Activated naive CD4-positive, alpha-beta T cell treated with anti-CD3 and anti-CD28 coated beads for 36 hours (primary cell): ENCODE measurements at places on chromosomes 5 and 9. TPM values are rescaled to one million over a fixed set of nuclear protein-coding genes. Genes with fewer than 3 reads are reported as not detected.
A peak's percentile ranks its signal among the peaks of the same experiment; 100 is the strongest.

GRCh38 chr5:21049901-21050300, 1061.9 kb upstream of the CDH18 start:
- DNase-seq, result no peak

DNA sequence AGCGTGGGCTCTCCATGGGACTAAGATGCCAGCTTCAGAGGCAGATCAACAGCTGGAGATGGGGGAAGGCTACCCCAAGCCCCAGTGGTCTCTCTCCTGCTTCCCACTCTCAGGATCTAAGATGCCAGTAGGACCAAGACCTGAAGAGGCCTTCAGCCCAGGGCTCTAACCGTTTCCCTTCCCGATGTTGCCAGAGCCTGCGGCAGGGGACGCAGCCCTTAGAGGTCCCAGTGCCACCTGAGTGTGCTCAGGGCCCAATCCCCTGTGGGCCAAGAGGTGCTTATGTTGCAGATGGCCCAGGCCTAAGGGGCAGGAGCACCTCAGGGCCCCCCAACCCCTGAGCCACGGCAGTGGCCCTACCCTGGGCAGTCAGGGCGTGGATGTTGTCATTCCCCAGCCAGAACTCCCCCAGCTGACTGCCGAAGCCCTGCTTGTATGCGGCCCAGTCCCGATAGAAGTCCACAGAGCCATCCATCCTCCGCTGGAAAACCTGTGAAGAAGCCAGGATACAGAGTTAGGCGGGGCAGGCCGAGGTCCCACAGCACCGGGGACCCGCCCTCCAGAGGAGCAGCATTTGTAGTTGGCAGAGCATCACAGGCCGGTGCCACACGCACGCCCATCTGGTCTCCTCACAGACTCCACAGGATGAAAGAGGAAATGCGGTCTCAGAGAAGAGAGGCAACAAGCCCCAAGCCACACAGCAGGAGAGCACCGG, 5.4 kb downstream of the FCN1 start:
- no peak for DNase-seq

- peak; percentile 50 for DNase-seq
Observed at GRCh38 chr9:124285903-124286291, 28.1 kb downstream of the NEK6 start.

DNA sequence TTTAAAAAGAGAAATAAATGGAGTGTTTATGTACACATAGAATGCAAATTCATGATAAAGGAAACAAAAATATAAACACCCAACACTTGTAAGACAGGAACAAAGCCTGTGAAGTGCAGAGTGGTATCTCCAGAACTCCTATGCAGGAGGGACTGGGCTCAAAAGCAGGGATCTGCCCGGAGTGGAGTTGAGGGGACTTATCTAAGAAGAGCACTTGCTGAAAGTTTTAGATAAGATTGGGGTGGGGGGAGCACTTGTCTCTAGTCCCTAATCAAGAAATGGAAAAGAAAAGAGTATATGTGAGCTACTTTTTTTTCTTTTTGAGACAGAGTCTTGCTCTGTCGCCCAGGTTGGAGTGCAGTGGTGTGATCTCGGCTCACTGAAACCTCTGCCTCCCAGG, 840.4 kb downstream of the MAT2B start:
- no peak for DNase-seq

- DNase-seq, result no peak
Observed at GRCh38 chr9:108149326-108149725, 659.8 kb upstream of the KLF4 start.

- no peak for DNase-seq
Observed at GRCh38 chr5:6567068-6567467, 65.8 kb downstream of the NSUN2 start.

DNA sequence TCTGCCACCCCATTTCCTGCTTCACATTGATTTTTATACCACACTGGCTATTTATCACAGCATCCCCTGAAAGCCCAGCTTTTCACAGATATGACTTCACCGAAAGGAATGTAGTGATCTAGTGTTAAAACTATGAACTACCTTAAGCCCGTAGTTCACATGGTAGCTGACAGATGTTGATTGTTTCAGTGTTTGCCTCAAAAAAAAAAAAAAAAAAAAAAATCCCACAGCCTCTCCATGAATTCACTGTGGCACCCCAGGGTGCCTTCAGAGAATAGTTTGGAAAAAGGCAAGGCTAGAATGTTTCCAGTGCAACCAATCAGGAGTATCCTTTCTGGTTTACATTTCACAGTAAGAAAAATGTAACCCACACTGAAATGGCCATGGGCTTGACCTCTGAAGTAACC, 37.1 kb downstream of the GLIS3 start:
- DNase-seq, result no peak

GRCh38 chr5:88045165-88045564, 223.5 kb downstream of the TMEM161B start:
- DNase-seq, result no peak

PCDHB13 gene
- not detected for total RNA-seq

KIF20A gene
- total RNA-seq, result 78.9 TPM

TSSK1B gene
- total RNA-seq, result not detected
